ENCODE measurements at places on chromosomes 1 and 21. TPM values are rescaled to one million over a fixed set of nuclear protein-coding genes. Genes with fewer than 3 reads are reported as not detected.

DNA sequence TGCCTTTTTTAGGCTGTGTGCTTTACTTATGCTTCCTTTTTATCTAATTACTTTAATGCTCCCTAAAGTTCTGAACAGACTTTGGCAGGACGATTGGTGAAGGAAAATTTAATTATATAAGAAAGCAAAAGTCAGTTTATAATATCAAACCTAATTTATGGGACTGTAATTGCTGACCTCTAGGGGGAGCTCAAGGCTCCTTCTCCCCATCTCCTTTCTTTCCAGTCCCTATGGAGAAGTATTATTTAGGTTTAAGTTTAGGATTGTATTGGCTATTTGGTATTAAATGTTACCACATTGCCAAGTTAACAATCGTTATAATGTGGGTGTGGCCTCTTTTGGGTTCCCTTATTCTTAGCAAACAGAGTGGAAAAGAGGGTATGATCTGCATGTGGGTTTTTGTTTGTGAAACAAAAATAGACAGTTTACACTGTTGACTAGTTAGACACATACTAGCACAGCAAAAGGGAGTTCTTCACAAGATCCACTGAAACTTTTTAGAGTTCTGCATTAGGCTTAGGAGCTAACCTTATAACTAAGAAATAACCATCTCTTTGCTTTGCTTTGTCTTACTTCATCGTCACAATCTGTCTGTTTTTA lies 48.2 kb upstream of the TNFSF4 start:
- DNase-seq = no peak

DNA sequence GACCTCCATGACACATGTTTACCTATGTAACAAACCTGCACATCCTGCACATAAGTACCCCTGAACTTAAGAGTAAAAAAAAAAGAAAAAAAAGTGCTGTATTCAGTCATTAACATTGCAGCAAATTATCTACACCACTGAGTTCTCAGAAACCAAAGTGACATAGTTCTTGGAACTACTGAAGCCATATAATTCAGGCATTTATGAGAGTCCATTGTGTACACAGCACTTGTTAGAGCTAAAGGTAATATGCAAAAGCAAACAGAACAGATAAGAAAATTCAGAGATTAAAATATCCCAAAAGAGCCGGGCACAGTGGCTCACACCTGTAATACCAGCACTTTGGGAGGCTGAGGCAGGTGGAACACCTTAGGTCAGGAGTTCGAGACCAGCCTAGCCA lies 38.0 kb downstream of the F5 start:
- DNase-seq = no peak

DNA sequence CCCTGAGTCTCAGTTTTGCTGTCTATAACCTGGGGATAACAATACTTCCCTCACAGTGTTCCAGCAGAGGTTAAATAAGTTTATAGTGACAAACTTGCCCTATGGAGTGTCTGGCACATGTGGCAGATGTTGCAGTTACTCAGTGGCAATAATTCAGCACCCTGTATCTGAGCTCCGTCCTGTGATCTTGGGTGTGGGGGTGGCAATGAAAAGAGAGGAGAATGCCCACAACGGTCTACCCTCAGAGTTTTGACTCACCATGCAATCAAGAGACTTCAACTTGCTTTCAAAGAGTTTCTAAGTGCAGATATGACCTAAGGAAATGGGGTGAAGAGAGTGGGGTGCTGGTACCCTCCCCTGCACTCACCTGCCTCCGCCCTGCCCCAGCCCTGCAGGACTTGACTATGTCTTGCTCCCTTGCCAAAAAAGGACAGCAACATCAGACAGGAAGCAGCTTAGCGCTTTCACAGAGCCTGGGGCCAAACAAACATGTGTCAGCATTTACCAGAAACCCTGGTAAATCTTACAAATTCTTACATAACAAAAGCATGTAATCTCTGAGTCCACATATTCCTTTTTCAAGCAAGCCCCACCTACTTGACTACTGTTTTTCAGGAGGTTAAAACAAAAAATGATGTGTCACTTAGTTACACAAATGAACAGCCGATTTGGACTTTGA lies 185.1 kb upstream of the CAMK1G start:
- peak; percentile 21 for DNase-seq

GRCh38 chr1:24151175-24151533 lies 8.2 kb upstream of the IL22RA1 start:
- DNase-seq = no peak

DNA sequence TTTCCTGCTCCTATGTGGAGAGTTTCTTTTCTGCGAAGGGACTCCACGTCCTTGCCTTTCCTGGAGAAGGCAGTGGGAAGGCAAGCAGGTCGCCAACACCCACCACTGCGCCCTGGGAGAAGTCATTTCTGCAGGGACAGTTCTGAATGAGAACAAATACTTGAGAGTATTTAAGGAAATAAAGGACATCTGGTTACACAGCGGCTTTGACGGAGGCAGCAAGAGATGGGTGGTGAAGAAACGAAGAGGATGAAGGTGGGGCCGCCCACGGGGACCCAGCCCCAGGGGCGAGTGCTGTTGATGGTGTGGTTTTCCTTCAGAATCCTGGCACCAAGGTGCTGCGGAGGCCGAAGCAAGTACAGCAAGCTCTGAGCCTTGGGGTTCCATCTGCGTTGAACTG lies 75.5 kb downstream of the PSMG1 start:
- DNase-seq = no peak

DNA sequence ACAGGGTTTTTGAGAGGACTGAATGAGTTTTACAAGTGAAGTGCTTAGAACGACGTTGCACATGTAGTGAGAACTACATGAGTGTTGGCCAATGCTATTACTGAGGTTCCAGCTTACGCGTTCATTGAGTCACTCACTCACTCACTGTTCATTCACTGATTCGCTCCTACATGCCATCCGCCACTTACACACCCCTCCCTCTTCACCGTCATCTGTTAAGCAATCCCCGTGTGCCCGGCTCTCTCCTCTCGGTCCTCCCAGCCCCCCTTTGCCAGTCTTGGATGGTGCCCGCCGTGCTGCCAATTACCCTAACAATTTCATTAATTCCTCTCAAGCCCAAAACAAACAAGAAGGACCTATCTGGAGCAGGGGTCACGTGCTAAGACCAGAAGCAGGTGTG lies 27.3 kb upstream of the EPHA2 start:
- DNase-seq = no peak

Gene RXFP4
- total RNA-seq = not detected

Gene FAM110D
- total RNA-seq = 3.1 TPM

Gene HCN3
- 0.49 TPM for total RNA-seq

All from heart left ventricle (tissue), 16 donors.